ENCODE measurements at places on chromosomes 2 and 18.

DNA sequence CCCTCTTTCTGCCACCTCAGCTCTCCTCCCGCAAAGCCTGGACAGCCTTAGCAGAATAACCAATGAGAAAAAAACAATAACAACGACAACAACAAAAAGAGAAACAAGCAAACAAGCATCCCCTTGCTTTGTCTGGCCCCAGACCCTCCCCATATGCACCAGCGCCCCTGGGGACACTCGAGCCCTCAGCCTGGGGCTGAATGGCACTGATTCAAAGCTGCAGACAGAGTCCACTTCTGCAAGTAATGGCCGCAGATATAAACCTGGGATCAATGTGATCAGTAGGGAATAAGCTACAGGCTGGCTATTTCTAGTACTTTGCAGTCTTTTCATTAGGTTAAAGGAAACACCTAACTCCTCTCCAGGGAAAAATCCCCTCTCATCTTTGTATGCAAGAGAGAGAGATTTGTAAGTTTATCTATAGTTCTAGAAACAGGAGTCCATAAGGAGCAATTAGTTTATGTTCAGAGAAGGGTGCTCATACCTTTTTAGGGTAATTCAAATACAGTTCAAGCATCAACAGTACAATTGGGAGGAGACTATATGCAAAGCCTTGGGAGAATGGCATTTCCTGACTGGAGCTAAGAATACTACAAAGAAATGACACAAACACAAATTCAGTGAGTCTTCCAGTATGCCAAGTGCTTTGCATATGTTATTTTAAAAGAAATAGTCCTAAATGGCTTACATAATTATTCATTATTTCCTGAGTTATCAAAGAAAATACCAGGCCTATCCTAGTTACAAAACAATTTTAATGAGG, 122.3 kb upstream of the DDX18 start:
- H3K4me3 ChIP-seq, result no peak overlapping the region
- H3K27ac ChIP-seq, result no peak overlapping the region
- no peak for DNase-seq
- H3K36me3 ChIP-seq, result no peaks in the 10 kb centered on the region

GRCh38 chr2:12031866-12032265, 285.4 kb downstream of the LPIN1 start:
- DNase-seq, result no peak
- H3K27ac ChIP-seq, result no peak overlapping the region
- no peaks in the 10 kb centered on the region for H3K4me1 ChIP-seq

- no peak overlapping the region for H3K27ac ChIP-seq
- no peak for DNase-seq
- H3K4me1 ChIP-seq, result peaks cover 49% of the 10 kb centered on the region
- H3K4me3 ChIP-seq, result no peak overlapping the region
- H3K36me3 ChIP-seq, result no peaks in the 10 kb centered on the region
- no peaks in the 10 kb centered on the region for H3K27me3 ChIP-seq
Measured at GRCh38 chr18:22467760-22468553, 50.2 kb upstream of the CTAGE1 start.

DNA sequence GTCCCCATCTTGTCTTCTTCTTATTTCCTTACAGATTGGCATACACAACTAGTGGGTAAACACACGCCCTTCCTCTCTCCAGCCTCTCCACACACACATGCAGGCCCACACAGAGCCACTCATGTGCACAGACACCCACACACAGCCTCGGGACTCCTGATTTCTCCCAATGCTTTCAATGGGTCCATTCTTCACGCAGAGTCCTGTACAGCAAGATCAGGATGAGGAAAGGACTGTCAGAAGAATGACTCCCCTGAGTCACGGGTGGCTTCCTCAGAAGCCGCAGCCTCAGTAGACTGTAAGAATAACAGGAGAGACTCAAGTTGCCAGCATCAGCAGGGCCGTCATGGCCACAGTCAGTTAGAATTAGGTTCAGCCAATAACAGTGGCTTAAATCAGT, 109.1 kb upstream of the GLI2 start:
- DNase-seq, result no peak
- H3K4me1 ChIP-seq, result no peaks in the 10 kb centered on the region
- no peaks in the 10 kb centered on the region for H3K36me3 ChIP-seq
- H3K27me3 ChIP-seq, result peaks cover 5% of the 10 kb centered on the region
- no peak overlapping the region for H3K27ac ChIP-seq
- no peak overlapping the region for H3K4me3 ChIP-seq

DNA sequence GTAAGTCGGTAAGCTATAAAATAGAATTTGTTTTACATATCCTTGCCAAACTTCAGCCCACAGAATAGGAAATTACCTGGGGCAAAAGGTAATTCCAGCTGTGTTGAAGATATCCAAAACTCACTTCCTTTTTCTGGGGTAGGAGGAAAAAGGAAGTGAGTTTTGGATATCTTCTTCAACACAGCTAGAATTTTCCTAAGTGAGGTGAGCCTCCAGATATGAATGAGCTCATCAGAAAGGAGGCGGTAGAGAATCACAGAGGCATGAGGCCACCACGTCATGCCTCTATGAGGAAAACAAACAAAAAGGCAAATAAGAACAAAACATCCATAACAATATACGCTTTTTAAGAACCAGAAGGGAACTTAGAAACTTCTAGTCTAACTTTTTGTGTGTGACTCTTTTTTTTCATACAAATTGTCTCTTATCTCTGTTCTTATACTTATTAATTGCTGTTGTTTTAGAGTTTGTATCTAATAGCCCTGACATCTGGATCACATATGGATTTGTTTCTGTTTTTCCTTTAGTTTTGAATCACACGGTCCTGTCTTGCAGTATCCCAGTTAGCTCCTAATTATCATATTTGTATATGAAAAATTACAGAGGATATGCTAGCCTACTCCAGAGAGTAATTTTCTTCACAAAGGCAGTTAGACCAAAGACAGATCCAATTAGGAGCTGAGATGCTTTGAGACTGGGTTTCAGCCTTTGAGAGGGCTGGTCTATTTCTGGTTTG, 104.5 kb downstream of the RBM43 start:
- no peaks in the 10 kb centered on the region for H3K36me3 ChIP-seq
- DNase-seq, result no peak
- H3K4me1 ChIP-seq, result no peaks in the 10 kb centered on the region
- no peak overlapping the region for H3K27ac ChIP-seq

DNA sequence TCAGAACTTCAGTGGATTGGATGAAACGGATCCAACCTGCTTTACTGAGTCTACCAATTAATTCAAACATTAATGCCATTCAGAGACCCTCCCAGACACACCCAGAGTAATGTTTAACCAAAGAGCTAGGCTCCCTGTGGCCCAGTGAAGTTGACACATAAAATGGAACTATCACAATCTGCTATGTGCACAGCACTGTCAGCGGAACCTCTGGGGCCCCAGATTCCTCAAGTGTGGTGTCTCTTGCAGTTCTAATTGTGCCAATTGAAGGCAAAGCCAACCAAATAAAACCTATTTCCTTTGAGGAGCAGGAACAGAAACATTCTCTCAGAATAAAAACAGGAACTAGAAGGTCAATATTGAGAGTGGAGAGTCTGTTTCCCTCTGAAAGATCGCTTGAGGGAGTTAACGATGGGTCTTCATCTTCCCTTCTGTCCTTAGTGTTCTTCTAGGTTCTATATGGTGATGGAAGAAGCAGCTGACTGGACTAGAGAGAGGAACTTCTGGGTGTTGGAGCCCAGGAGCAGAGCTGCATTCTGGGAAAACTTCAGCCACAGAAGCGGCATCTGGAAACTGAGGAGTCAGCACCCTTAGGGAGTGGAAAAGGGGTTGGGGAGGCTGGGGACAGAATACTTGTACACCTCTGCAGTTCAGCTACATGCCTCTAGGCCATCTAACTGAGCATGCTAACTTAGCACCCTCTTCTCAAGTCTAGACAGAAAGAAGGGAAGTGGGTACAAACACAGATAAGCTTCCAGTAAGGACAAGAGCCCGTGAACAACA, 174.4 kb upstream of the FBXO11 start:
- H3K4me3 ChIP-seq, result no peak overlapping the region
- H3K27me3 ChIP-seq, result no peaks in the 10 kb centered on the region
- no peak for DNase-seq

GRCh38 chr2:219428469-219428868, 6.2 kb upstream of the SPEG start:
- H3K27ac ChIP-seq, result no peak overlapping the region
- peaks cover 17% of the 10 kb centered on the region for H3K27me3 ChIP-seq
- H3K36me3 ChIP-seq, result no peaks in the 10 kb centered on the region
- H3K4me3 ChIP-seq, result no peak overlapping the region
- DNase-seq, result no peak
- no peaks in the 10 kb centered on the region for H3K4me1 ChIP-seq

DNA sequence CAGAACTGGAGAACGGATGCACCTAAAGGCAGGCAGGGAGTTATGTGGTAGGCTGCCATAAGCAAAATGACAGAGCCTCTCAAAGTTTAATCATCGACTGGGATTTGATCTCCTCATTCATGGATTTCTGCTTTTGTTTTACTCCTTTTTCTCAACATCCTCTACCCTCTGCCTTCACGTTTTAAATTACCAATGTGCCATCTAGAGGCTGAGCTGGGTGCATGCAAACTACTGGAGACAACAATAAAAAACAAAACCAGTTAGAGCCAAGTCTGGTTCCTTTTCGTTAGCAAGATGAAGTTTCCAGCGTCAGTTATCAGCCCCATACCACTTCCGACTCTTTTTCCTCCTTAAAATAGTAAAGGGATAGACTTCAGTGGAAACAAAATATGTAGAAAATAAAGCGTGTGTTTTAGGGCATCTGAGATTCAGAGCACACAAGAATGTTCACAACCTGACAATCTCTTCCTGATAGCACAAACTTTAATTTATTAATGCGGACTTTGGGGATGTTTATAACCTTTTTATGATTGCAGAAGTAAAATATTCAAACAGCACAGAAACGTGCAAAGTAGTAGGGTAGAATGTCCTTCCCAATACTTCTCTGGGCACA, 117.0 kb downstream of the LAMA1 start:
- no peaks in the 10 kb centered on the region for H3K36me3 ChIP-seq
- H3K4me1 ChIP-seq, result no peaks in the 10 kb centered on the region
- H3K27ac ChIP-seq, result no peak overlapping the region
- no peaks in the 10 kb centered on the region for H3K27me3 ChIP-seq
- H3K4me3 ChIP-seq, result no peak overlapping the region
